ENCODE measurements at places on chromosomes 3 and 15.

DNA sequence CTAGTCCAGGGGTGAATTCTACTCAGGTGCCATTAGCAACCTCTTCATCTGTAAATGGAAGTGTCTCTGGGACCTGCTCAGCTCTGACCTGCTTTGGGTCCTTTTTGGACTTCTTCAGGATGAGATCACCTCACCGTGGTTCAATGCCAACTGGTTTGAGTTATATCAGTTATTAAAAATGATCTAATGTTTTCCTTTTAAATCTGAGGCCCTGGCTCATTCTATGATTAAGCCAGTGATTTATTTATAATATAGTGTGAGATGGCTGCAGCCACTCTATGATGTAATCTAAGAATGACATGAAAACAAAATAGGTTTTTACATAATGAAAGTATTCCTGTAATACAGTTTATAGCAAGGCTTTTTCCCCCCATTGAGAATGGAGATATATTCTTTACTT, 79.4 kb downstream of the LPP start:
- DNase-seq: peak; percentile 37

DNA sequence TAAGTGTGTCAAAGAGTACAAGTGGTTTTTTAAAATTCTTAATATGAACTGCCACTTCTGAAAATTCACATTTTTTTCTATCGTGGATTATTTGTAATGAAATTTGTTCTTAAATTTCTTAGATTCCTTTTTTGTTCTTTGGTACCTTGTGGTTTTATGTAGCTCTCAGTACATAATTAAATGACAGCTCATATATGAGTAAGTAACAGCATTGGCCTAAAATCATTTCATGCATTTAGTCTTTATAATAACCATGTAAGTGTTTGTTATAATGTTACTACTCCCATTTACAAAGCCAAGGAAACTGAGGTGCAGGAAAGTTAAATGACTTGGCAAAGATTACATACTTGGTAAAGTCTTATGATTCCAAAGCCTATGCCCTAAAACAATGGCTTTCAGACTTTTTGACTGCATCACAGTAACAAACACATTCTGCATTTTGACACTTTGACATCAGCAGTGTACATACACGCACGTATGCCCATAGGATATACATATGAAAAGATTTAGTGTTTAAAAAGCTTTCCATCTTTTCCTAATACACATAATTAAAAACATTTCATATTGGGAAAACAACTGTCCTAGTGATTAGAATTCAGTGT, 14.9 kb downstream of the SPRED1 start:
- DNase-seq: no peak

- DNase-seq: no peak
Observed at GRCh38 chr3:177250151-177250550, 52.9 kb upstream of the TBL1XR1 start.

GRCh38 chr15:55823699-55824340, 80.9 kb upstream of the PRTG start:
- DNase-seq: no peak

DNA sequence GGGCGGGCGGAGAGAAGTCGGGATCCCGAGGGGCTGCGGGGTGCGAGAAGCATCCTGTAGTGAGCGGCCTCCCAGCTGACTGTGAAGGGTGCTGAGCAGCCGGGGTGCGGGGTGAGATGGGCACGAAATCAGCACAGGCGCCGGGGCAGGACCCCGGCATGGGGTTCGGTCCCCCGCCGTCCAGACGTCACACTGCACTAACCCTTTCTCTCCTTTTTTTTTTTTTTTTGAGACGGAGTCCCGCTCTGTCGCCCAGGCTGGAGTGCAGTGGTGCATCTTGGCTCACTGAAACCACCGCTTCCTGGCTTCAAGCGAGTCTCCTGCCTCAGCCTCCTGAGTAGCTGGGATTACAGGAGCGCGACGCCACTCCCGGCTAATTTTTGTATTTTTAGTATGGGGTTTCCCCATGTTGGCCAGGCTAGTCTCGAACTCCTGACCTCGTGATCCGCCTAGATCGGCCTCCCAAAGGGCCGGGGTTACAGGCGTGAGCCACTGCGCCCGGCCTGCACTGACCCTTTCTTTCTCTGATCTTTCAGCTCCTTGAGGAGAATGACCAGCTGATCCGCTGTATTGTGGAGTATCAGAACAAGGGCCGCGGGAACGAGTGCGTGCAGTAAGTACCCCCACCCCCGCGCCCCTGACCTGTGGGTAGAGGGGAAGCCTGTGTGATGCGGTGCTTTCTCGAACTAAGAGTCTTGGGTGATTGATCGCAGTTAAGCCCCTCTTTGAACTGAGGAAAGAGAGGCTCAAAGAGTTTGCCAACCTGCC, 513 bp downstream of the SS18L2 start:
- DNase-seq: no peak

- DNase-seq: no peak
Observed at GRCh38 chr3:125186261-125186787, 26.2 kb downstream of the SLC12A8 start.

GRCh38 chr3:68866157-68866556, 66.2 kb downstream of the TAFA4 start:
- no peak for DNase-seq

DNA sequence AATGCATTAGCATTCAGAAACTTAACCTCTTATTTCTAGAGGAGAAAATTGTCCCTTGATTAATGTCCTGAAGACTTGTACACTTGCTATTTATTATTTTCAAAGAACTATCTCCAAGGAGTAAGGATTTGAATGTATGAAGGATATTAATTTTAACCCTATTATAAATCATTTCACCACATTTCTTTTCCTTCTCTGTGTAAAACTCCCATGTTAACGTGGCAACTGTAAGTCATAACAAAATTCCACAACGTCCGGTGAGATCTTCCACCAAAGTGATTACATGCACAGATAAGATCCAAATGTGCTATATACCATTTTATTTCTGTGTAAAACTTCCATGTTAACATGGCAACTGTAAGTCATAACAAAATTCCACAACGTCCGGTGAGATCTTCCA, 229.1 kb upstream of the ARHGEF26 start:
- DNase-seq: no peak

DNA sequence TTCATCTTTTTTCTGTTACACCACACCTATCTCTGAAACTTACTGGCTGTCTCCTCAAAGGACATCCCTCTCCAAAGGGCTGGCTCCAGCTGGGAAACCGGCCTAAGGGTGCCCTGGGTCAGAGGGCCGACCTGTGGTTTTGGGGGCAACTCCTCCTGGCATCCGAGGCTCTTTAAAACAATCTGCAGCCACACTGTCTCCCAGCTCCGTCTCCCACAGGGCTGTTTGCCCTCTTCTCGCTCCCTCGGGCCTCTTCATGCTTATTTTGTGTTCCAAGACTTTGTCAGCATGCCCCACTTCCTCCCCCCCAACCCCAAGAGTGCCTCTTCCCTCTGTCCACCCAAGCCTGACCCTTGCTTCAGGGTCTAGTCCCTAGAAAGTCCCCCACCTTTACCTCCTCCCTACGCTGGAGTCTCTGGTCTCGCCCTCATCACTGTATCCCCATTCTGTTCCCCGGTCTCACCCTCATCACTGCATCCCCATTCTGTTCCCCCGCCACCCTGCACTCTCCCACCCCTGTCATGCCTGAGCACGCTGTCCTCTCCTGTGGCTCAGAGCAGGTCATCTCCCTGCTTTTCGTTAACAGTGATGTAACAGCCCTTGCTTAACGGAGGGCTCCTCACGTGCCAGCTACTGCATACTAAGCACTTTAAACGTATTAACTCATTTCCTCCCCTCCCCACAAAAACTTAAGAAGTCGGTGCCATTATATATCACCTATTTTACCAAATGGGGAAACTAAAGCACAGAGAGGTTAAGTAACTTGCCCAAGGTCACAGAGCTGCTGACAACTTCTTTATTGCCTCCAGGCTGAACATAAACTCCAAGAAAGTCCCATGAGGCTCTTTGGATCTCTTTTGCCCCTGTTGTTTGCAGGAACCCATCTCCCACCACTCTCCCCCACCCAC, 1.1 kb upstream of the CSK start:
- DNase-seq: no peak

- peak; percentile 51 for DNase-seq
Observed at GRCh38 chr3:128804017-128804810, 75.2 kb upstream of the ACAD9 start.

DNA sequence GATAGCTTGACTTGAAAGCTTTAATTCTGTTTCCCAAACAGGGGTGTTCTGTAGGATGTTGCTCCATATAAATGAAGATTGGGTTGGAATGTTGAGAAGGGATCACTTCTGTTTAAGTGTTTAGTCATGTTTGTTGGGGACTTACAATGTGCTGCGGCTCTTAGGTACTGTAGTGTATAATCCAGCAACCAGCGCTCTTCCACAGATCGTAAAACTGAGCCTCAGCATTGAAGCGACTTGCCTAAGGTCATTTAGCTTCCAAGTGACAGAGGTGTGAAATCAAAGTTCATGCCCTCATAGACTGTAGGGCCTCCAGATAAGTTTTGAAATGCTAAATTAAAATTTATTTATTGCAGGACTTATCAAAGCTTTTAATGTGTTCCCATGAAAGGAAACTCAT, 1.8 kb downstream of the MKRN2 start:
- no peak for DNase-seq

DNA sequence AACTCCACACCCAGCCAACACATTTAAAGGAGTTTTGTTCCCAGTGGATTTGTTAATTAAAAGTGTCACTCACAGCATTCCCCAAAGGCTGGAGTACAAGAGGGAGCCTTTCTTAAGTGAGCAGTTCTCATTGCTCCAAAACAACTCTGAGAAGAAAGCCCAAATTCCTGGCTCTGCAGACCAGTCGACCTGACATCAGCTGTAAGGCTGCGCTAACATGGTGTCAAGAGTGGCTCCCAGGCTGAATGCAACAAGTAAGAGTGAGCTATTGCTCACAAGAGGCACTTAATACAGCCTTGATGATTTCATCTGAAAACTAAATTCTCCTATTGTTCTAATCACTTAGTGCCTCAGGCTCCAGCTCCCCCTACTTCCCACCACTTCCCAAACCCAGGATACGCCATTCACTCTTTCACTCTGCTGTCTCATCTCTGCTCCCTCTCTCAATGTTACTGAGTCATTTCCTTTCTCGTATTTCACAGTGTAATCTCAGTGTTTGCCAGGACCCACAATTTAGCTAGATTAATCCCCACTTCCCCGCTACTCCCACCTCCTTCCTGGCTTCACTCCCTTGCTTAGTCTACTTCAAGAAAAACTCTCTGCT, 81.8 kb downstream of the WWTR1 start:
- DNase-seq: peak; percentile 97

GRCh38 chr15:69305204-69305931, 6.7 kb downstream of the PAQR5 start:
- peak; percentile 91 for DNase-seq

DNA sequence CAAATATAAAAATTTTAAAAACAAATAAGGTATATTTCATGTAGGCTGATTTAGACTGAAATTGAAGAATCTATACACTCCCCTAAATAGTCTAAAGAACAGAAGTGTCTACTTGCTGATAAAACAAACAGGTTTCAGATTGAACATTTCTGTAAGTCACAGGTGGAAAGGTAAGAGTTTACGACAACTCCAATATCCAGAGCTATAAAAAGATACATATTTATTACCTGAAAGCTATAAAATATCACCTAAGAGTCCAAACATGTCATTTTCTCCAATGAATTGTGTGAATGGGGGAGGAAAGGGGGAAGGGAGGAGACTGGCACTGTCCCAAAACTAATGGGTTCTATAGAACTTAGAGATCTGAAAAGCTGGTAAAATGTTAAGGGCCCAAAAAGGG, 26.1 kb downstream of the PPP1R2 start:
- no peak for DNase-seq

- no peak for DNase-seq
Observed at GRCh38 chr3:137259701-137260100, 301.9 kb downstream of the IL20RB start.

DNA sequence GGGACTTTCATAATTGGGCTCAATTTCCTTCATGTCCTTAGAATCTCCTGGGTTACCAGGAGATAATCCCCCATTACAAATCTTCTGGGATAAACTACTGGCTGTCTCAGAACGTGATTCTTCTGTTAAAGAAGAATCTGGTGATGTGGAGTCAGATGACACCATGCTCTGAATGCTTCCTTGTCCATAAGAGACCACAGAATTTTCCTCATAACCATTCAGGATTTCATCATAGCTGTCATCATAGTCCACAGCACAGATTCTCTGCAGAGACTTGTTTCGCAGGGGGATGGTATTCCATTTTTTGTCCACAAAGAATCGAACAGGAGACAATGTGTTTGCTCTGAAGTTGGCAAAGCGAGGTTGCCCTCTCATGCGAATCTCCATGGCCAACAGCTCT, 109.8 kb upstream of the TSPAN3 start:
- DNase-seq: no peak

DNA sequence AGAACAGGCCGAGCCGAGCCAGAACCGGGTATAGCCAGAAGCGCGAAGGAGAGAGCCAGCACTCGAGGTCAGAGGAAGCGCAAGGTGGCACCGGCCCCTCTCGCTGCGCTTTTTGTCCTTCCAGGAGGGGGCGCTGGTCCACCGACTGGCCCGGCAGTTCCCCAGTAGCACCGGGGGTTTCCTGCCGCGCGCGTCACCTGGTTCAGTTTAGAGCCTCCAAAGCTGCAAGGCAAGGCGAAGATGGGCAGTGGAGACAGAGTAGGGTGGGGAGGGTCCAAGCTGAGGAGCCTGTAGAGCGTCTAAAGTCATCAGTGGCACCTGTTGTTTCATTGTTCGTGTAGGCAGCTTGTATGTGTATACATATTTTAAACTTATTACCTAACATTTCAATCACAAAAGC, 7.6 kb upstream of the NR2E3 start:
- no peak for DNase-seq

- peak; percentile 62 for DNase-seq
Observed at GRCh38 chr15:57680021-57680420, 26.5 kb upstream of the POLR2M start.

GRCh38 chr3:134517791-134518190, 31.9 kb downstream of the CEP63 start:
- DNase-seq: no peak

DNA sequence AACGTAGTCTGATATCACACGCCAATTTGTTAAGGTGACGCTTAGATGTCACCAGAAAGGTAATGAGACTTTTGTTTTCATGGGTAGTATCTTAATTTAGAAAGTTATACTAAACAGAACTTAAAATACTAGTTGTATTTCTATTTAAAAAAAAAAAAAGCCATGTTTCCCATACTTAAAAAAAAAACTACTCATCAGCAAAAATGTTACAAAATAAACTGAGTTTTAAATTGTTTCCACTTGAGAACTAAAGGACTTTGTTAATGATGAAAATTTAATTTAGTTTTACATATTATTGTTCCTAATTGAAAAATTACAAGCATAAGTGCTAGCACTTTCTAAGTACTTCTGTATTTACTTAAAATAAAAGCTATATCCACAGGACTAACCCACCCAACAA, 300.8 kb upstream of the ATP11B start:
- DNase-seq: no peak

- DNase-seq: no peak
Observed at GRCh38 chr3:13689373-13690260, 140.7 kb downstream of the FBLN2 start.

- DNase-seq: no peak
Observed at GRCh38 chr15:74432968-74433591, 678 bp downstream of the SEMA7A start.

- no peak for DNase-seq
Observed at GRCh38 chr3:96059301-96059700, 755.1 kb upstream of the EPHA6 start.
